ENCODE measurements at places on chromosomes 7 and 10.

- no peak for DNase-seq
These were observed 417.9 kb downstream of the RPS24 start for GRCh38 chr10:78451592-78451991.

- DNase-seq = no peak
These were observed 26.7 kb downstream of the ZSCAN25 start for GRCh38 chr7:99643464-99643863.

- DNase-seq = no peak
These were observed 33.0 kb downstream of the PLEKHA1 start for GRCh38 chr10:122407375-122408125.

DNA sequence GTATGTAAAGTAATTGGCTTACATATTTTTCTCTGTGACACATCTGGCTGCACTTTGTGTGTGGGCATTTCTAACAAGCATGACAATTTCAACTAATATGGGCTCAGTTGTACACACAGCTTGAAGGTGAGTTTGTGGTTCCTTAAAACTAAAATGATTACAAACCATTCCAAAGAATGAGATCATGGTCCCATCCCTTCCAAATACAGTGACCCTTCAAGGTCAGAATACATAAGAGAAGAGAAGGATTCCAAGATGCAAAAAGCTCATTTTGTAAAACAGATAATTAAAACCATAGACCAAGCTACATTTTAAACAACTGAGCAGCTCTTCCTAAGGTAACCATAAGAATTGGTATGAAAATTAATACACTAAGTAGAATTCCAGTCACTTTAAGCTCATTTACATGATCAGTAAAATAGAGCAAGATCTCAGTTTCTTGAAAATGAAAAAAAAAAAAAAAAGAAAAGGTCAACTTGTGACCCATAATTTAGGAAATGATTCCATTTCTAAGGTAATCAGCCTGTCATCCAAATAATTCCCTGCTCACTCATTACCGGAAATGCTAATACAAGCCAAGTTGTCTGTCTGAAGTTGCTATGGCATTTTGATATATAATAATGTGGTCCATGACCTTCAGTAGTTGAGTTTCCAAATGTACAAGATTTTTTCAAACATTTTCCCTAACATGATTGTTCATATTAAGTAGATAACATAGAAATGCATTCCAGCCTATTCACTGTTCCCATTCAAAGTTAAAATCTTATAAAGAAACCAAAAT, 688.5 kb downstream of the PARD3 start:
- no peak for DNase-seq

DNA sequence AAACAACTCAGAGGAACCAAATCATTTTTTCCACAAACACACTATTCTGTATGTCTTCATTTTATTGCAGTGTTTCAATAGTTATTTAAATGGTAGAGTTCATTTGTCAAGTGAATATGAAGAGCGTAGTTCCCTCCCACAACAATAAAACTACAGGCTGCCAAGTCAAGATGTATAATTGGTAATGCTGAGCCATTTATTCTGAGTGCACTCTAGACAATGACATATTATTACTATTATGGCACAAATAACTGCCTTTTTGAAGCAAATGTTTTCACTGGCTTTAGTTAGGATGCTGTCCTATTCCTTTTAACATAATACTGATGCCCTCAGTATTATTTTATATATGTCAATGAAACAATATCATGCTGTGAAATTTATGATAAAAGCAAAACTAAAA, 102.7 kb upstream of the PCDH15 start:
- DNase-seq = no peak

GRCh38 chr10:34985823-34986222, 104.3 kb downstream of the CUL2 start:
- DNase-seq = no peak

GRCh38 chr10:14399641-14400040, 68.9 kb upstream of the FRMD4A start:
- DNase-seq = no peak

- no peak for DNase-seq
These were observed 53.5 kb upstream of the VIPR2 start for GRCh38 chr7:159198016-159198724.

DNA sequence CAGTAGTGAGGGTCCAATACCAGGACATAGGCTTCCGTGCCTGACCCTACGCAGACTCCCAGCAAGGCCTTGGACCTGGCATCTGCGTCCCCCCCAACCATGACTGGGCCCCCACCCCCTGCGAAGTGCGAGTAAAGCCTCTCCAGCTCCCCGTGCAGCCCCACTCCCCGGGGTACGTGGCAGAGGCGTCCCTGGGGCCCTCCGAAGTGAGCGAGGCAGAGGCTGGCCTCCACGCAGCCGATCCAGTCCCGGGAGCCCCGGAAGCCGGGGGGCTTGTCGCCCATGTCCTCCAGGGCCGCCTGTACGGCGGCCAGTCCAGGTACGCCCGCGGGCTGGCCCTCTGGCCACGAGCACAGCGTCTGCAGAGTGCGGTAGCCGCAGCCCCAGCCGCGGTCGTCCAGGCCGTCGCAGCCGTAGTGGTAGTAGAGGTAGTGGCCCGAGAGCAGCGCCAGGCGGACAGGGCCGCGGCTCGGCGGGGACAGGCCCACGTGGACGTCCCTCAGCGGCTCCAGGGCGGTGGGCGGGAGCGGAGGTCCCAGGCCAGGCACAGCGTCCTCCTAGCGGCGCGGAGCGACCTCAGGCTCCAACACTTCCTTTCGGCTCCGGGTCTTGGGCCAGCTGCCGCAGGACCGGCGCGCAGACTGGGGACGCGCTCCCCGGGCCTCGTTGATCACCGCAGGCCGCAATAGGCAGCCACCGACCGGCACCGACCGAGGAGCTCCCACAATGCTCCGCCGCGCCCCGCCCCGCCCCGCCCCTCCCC, at the start of gene UFSP1:
TSS of gene UFSP1 (minus strand) at position 728 of the 763 bp plus-strand sequence. CDS start at position 284, 444 bp downstream.
- no peak for DNase-seq

DNA sequence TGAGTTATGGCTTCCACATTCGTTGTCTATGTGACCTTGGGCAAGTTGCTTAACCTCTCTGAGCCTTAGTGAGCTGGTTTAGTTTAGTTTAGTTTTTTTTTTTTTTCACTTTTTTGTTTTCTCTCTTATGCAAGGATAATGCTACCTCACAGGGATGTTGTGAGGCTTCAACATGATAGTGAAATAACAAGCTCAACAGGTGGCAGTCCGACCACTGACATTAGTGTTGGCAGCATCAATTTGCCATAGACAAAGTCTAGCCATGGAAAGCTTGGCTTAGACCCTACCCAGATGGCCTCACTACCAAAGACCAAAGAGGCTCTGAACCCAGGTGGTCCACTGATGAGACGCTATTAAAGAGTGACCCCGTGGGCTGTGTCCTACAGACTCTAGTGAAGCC, 27.2 kb upstream of the UNC5B start:
- no peak for DNase-seq

GRCh38 chr10:119578355-119578754, 18.4 kb downstream of the TIAL1 start:
- DNase-seq = no peak

DNA sequence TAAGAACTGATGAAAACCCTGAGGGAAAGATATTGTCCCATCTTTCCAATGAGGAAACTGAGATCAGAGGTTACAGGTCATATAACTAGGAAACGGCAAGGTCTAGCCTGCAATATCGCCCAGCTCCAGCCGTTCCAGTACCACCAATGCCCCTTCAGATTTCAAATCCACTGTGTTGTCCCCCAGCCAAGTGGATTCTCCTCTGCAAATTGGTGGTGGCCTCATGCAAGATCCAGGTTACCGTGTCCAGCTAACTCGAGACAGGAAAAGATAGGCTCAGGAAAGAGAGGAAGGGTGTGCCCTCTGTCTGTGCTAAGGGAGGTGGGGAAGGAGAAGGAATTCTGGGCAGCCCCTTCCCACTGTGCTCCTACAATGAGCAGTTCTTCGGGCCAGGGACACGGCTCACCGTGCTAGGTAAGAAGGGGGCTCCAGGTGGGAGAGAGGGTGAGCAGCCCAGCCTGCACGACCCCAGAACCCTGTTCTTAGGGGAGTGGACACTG, 25.3 kb downstream of the PRSS2 start:
- no peak for DNase-seq

- DNase-seq = no peak
These were observed 595 bp downstream of the TBL2 start for GRCh38 chr7:73577627-73578341.

DNA sequence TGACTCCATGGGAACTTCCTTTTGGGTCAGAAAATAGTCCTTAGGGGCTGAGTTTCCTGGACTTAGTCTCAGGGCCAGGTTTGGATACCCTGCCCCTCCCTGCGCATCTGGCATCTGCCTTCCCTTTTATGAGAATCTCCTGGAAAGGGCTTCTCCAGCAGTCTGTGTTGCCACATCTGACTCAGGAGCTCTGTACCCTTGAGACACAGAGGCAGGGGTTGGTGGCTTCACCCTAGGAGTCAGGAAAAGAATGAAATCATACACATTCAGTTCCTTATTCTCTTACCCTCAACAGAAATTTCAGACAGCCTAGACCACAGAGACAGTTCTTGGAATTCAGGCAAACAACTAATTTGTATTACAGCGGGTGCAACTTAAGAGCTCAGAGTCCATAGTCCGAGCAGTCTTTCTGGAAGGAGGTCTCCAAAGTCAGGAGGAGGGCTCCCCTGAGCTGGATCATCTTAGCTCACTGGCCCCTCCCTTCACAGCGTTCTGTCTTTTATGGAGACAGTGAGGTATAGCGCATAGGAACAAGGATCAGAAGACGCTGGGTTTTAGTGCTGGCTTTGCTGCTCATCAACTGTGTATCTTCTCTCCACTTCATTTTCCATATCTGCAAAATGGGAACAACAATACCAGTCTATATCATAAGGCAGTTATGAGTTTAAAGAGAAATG, 3.0 kb upstream of the PLAU start:
- DNase-seq = no peak

- no peak for DNase-seq
These were observed 77.6 kb upstream of the MAGI2 start for GRCh38 chr7:79531116-79531515.

GRCh38 chr7:150406567-150407421, 27.7 kb downstream of the ZNF775 start:
- no peak for DNase-seq

- DNase-seq = no peak
These were observed 30.3 kb downstream of the HACD1 start for GRCh38 chr10:17586821-17587234.

GRCh38 chr10:84296091-84296981, 32.1 kb upstream of the CCSER2 start:
- DNase-seq = no peak

- DNase-seq = no peak
These were observed 111.1 kb downstream of the ITGB1 start for GRCh38 chr10:32846974-32847373.

- no peak for DNase-seq
These were observed 213.7 kb downstream of the GLI3 start for GRCh38 chr7:42023262-42023661.

DNA sequence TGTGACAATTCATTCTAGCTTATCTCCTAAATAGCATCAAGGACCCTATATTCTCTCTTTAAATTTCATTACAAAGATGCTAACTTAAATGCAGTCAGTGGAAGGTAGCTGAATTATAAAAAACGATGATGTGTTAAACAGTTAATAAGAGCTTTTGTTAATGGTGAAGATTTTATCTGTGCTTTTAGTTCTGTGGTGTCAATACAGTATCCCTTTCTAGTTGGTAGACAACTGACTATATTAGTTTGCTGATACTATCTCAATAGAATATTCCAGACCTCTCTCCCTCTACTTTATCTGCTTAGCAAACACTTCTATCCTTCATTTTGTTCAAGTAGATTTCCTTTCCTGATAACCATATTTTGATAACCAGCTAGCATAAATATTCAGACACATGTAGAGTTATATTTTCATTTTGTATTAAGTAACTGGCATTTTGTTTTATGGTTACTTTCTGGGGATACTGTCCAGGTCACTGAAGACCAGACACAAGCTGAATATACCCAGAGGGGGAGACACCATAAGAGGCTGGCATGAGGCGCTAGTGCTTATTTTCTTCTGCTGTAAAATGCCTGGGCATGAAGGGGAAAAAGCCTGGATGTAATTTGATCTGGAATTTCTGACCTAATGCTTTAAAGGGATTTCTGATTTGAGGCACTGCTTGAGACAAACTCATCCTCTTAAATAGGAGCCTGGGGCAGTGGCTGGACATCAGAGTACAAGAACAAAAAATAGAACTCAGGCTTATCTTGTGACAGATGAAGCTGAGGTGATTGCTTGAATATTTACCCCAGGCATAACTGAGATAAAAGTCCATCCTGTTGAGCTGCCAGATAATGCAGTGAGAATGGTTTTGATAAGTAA, 197.5 kb downstream of the MALRD1 start:
- no peak for DNase-seq
